Stomach (tissue), 19 donors: ENCODE measurements at places on chromosomes 5 and 9. TPM values are rescaled to one million over a fixed set of nuclear protein-coding genes. Genes with fewer than 3 reads are reported as not detected.

DNA sequence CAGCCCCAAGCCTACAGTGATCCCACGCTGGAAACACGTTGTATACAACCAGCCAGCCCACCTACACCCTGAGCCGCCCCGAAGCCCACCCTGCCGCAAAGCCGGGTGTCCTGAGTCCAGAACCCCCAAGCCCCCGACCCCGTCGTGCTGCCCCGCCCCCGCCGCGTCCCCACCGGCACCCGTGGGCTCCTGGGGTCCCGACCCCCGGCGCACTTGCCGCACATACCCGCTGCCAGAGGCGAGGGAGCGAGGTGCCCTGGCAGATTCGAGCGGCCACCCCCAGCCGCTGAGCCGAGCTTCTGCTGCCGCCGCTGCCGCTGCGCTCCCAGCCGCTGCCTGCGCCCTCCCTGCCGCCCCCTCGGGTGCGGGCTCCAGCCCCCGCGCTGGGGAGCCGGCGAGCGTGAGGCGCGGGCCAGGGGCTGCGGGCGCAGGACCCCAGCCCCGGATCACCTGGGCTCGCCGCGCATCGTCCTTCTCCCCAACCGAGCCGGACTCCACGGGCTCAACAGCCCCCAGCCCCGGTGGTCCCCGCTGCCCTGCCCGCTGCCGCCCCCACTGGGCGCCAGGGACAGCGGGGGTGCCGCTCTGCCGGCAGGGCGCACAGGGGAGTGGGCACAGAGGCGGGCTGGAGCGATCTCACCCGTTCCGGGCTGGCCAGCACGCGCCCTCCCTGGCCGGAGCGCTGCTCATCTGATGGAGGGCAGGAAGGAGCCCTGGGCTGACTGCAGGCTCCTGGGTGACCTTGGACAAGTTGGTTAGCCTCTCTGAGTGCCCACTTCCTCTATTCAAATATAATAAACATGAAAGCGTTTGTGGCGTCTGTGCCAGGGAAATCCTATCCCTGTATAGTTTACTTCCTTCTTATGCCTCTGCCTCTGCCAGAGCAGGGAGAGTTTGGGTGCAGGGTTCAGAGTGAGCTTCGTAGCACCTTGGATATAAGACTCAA is at the start of gene HTR4:
TSS of gene HTR4 (minus strand) at position 692 of the 946 bp plus-strand sequence. CDS start 17,513 bp downstream, outside the sequence.
- H3K36me3 ChIP-seq, result no peaks in the 10 kb centered on the region
- no peak within 1 kb of the TSS for H3K27ac ChIP-seq
- H3K27me3 ChIP-seq, result peaks cover 5% of the 10 kb centered on the region
- no peak for DNase-seq
- H3K4me3 ChIP-seq, result peak within 1 kb of the TSS; percentile 37
- peaks cover 7% of the 10 kb centered on the region for H3K4me1 ChIP-seq

DNA sequence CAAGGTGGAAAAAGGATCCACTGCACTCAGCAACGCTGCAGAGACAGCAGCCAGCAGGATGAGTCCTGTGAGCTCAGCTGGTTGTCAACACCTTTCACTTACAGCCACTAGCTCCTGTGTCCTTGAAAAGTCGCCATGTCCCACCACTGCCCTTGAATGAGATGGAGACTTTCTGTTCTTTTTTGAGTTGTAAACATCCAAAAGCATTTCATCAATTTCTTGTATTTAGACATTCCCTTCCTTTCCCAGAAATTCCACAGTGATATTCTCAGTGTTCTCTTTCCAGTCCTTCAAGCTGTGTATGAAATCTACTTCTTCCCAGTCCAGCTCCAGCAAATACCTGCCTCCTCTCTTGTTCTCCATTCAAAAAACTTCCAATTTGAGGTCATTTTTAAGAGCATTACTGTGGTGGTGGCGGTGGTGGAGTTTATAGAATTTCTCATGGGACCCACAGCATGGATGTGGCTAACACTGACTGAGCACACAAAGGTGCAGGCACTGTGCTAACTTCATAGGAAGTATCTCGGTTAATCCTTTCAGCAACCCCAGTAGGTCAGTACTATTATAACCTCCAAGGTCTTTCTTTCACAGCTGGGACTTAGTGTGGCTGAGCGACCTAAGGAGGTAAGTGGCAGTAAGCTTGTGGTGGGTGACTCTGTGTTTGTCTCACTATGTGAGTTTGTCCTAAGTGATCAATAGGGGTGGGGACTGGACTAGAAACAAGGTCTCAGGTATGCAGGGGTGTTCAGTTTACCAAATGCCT is 15.0 kb upstream of the GPX3 start:
- peak overlapping the region; percentile 84 for H3K27ac ChIP-seq
- DNase-seq, result no peak

- H3K4me1 ChIP-seq, result no peaks in the 10 kb centered on the region
- no peak overlapping the region for H3K4me3 ChIP-seq
Measured at GRCh38 chr9:100322954-100323536, 29.7 kb downstream of the TEX10 start.

DNA sequence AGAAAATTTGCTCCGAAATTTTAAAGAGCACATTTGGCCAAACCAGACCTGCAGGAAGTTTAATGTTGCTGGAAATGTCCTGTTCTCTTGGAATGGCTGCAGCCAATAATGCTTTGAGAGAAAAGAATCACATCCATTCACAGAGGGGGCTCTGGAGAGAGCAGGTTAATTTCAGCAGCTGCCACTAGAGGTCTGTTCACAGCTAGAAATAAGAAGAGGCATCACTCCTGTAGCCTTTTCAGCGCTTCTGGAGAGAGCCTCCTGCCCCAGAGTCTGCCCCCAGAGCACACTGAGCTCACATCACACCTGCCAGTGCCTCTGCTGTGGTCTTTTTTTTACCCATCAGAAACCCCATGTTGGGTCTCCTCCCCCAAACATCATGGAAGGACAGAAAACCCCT is 124.8 kb upstream of the RAD23B start:
- H3K27me3 ChIP-seq, result no peaks in the 10 kb centered on the region
- H3K36me3 ChIP-seq, result no peaks in the 10 kb centered on the region
- no peaks in the 10 kb centered on the region for H3K4me1 ChIP-seq

DNA sequence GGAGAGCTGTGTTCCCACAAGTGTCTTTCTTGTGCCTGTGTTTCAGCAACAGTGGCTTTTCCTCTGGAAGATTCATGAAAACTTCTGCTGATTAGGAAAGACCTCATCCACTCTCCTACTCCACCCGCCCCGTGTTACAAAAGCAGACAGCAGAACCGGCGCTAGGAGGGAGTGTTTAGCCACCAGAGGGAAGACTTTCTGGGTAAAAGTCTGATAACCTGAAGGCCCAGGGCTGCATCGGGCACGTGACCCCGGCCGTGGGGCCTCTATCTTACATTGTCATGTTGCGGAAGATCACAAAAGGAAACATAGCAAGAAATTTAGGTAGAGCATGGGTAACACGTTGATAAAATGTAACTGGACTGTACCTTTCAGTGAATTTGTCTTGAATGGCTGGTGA is 32.0 kb upstream of the DMRT2 start:
- no peaks in the 10 kb centered on the region for H3K27me3 ChIP-seq
- H3K4me1 ChIP-seq, result no peaks in the 10 kb centered on the region
- no peak for DNase-seq
- H3K36me3 ChIP-seq, result no peaks in the 10 kb centered on the region
- H3K4me3 ChIP-seq, result no peak overlapping the region

DNA sequence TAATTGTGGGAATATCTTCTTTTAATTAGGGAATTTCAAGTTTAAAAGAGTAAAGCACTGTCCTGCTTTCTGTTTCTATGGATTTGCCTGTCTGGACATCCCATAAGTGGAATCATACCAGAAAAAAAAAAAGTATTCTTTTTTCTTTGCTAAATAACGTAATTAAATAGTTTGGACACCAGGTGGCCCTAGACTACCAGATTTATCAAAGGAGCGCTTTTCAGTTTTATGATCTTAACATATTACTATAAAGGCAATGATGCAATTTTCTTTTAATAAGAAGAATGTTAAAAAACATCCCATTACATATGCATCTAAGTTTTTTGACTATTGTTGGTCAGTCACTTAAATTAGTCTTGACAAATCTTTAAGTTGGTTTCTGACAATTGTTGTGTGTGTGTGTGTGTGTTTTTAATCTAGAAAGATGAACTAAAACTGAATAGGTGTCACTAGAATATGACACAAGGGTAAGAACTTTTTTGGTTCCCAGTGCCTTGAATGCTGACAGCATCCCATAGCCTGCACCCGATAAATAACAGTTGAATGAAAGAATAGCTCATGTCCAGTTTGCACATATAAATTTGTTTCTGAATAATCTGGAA is 49.5 kb downstream of the C5orf22 start:
- no peaks in the 10 kb centered on the region for H3K27me3 ChIP-seq
- peak; percentile 66 for DNase-seq
- no peaks in the 10 kb centered on the region for H3K4me1 ChIP-seq
- H3K27ac ChIP-seq, result no peak overlapping the region

Gene DMGDH
- total RNA-seq, result not detected

Gene ADGRD2
- total RNA-seq, result not detected
